ENCODE measurements at places on chromosomes 11 and 22.

GRCh38 chr11:65918211-65919140 lies at the start of gene C11orf68:
C11orf68 (minus strand) TSS chr11:65919062; CDS start chr11:65919031, 31 bp downstream.
- DNase-seq, result no peak

GRCh38 chr11:31863170-31863832 lies 52.2 kb upstream of the PAX6 start:
- no peak for DNase-seq

- DNase-seq, result no peak
These were observed 45.3 kb upstream of the HMGXB4 start for GRCh38 chr22:35212009-35212408.

DNA sequence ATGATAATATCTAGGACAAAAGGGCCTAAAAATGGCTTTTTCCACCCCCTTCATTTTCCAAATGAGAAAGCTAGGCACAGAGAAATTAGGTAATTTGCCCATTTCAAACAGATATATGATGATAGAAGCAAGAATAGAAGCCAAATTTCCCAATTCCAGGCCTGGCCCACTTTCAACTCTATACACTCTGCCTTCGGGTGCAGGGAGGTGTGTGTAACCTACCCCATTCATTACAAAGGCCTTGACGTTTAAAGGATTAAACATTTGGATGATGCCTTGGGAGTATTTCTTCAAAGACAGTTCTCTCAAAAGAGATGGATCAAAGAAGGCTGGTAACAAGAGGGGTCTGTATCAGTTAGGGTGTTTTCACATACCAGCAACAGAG lies 134.1 kb downstream of the CCDC34 start:
- DNase-seq, result no peak

DNA sequence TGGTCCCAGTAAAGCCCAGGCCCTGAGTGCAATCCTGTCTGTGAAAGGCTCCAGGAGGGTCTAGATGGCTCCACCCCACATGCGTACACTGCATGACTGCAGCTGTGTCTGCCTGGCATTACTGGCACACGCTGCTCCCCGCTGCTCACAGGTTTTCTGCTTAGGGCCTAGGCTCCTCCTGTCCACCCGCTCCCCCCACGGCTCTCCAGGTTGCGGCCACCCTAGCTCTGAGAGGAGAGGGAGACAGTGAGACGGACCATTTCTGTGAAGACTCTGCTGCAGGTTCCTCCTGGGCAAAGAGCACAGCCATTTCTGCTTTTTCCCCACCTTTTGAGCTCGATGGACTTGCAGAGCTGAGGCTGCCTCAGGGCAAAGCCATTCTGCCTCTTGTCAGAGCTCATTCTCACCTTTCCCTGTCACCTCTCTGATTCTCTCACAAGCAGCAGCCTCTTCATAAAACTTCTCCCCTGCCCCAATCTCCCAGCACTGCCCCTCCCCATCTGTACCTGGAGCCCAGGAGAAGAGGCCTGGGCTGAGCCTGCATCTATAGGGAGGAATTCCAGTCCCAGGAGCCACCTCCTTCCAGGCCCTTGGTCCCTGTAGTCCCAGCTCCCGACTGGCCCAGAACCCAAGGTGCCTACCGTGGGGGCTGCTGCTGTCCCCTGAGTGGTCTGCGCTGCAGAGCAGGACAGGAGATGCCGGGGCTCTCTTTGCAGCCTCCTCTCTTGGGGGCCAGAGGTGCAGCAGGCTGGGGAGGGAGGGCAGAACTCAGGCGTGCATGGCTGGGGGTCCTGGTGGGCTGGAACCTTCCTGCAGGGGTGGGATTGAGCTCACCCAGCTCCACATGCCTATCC lies 433.7 kb upstream of the B3GAT1 start:
- no peak for DNase-seq

DNA sequence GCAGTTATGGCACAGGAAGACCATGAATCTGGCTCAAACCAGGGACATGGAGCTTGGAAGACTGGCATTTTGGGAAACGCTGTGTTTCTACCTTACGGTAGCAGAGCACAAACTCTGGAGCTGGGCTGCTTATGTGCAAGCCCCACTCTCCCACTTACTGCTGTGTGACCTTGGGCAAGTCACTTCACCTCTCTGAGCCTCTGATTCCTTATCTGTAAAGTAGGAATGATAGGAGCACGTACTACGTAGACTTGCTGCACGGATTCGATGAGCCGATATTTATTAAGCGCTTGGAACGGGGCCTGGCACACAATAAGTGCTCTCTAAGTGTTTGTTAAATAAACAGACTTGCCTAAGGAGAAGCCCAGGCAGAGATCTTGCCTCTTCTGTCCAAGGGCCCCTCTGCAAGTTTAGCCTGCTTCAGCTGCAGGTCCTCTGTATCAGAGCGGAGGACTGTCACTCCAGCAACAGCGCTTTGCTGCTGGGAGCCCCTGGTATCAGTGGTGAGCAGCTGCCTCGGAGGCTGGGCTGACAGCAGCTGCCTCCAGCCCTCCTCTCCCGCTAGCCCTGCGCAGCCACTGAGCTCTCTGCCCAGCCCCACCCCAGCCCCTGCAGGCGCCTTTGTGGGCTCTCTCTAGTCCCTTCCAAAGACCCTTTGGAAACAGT lies 96.9 kb upstream of the ANO1 start:
- no peak for DNase-seq

DNA sequence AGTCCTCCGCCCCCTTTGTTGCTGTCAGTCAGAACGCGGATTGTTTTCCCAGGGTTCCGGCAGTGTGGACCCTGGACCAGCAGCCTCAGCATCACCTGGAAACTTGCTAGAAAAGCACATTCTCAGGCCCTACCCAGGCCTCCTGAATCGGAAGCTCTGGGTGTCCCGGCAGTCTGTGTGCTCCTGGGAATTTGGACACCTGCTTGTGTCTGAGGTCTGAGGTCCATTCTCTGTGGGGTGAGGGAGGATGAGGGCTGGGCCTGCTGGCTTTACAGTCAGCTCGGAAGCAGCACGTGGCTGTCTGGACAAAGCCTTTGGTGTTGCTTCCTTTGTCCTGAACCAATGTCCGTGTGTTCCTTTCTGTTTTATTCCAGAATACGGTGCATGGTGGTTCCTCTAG lies 299.7 kb downstream of the TBC1D22A start:
- DNase-seq, result no peak

- no peak for DNase-seq
These were observed 69.7 kb upstream of the PRDM11 start for GRCh38 chr11:45076761-45077160.
